ENCODE measurements at places on chromosomes 6 and 20.

DNA sequence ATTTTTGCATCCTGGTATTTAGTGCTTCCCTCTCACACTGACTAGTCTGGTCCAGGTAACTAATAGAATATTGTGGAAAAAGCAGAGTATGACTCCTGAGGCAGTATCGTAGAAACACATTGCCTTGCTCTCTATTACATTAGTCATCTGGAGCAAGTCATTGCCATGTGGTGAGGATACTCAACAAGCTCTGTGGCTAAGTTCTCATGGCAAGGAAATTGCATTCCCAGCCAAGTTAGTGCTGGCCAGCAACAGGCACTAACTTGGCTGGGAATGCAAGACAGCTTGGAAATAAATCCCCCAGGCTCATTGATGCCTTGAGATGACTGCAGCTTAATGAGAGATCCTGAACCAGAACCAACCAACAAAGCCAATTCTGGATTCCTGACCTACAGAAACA lies 39.7 kb upstream of the HTR1B start:
- DNase-seq: no peak

GRCh38 chr6:1849691-1850090 lies 240.0 kb downstream of the FOXC1 start:
- no peak for DNase-seq

DNA sequence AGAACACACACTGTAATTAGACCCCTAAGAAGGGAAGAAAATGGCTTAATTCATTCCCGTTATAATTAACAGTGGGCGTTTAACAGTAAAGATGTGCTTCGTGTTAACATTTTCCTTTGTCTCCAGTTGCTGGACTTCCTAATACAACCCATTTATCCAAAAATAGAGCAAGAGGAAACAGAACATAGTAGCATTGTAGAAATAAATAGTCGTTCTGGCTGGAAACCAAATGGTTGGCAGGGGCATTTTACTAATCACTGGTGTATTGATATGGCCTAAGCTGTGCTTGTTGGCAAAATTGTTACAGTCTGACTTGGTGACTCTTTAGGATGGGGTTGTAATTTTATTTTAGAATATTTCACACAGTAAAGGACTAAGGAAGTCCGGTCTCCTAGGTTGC lies 89.8 kb downstream of the BMP6 start:
- no peak for DNase-seq

DNA sequence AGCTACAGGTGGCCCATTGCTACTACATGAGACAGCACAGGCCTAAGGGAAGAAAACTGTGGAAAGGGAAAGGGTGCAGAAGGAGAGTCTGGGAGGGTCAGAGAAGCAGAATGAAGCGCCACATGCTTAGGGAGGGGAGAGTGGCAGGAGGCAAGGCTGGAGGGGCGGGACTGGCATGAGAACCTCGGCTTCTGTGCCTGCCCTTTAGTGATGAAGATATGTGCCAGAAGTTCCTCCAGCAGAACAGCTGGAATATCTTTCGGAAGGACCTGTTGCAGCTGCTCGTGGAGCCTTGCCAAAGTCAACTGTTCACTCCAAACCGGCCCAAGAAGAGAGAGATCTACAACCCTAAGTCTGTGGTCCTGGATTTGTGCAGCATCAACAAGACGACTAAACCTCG lies 61.8 kb downstream of the CNBD2 start:
- no peak for DNase-seq

- DNase-seq: no peak
Observed at GRCh38 chr6:110799189-110799588, 16.1 kb downstream of the CDK19 start.

- DNase-seq: no peak
Observed at GRCh38 chr6:17013701-17014100, 88.1 kb upstream of the STMND1 start.

GRCh38 chr6:63882208-63882607 lies 246.6 kb downstream of the PHF3 start:
- no peak for DNase-seq

DNA sequence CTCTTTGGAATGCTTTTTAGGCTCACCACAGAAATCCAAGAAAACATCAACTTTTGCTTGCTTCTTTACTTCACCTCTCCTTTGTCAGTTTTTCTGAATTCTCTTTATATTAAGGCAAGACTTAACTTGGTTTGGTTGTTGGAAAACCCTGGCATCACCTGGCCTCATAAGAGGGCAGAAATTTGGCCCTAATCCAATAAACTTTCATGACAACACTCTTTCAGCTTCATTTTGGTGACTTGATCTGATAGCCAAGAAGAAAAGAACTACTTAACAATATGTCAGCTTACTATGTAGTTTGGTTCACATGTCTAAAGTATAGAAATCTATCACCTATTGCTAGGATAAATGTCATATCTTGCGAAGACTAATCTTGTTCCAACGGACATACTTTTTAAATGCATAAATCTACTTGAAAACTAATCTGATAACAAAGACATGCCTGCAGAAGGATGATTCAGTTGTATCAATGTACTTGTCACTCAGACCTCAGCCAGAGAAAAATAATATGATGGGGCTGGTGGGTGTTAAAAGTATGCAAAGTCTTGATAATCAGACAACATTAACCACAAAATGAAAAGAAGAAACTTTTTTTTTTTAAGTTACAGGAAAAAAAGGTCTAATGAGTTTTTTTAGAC lies 19.3 kb upstream of the HBS1L start:
- DNase-seq: no peak

DNA sequence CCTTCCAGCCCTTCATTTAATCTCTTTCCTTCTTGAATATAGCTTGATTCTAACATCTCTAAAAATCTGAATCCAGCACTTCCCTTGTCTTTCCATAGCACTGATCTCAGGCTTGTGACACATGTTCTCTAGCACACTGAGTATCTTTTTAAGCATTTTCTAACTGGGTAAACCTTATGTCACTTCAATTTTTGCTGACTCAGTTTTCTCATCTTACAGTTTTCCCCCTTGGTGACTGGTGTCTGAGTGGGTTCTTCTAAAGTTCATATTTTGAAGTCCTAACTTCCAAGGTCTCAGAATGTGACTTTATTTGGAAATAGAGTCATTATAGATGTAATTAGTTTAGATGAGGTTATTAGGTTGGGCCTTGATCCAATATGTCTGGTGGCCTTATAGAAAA lies 153.9 kb downstream of the PAK5 start:
- no peak for DNase-seq

DNA sequence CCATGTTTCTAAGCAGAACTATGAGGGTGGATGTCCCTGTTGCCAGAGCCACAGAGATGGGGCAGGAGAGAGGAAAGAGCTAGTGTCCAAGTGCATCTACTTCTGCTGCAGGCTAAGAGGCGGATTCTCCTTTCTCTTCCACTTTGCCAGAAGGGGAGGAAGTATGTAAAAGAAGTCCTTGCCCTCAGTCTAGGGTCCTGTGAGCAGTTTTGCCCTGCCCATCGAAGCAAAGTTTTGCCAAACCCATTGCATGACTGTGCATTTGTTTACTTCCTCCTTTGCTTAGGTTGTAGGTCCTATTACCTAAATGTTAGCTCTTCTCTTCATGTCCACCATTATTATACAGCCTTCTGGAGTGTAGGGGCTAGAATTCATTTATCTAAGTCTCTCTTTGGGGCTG lies 106.2 kb upstream of the ARMC2 start:
- DNase-seq: no peak

- no peak for DNase-seq
Observed at GRCh38 chr20:58428364-58428763, 39.3 kb downstream of the VAPB start.

DNA sequence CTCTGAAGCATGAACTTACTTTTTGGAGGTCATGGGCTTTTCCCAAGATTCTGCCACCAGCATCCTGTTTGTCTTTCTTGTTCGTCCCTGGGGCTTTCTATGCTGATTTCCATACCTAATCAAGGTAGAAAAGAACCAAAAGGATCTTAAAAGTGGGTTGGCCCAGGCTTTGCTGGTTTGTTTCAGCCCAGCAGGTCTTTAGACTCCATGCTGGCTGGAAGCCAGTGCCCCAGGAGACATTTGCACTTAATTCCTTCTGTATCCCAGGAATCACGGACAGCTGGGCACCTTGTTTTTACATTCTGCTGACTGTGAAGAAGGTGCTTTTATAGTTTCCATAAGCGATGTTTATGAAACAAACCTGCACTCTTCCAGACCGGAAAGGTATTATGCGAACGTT lies 195.9 kb downstream of the CDH4 start:
- no peak for DNase-seq

DNA sequence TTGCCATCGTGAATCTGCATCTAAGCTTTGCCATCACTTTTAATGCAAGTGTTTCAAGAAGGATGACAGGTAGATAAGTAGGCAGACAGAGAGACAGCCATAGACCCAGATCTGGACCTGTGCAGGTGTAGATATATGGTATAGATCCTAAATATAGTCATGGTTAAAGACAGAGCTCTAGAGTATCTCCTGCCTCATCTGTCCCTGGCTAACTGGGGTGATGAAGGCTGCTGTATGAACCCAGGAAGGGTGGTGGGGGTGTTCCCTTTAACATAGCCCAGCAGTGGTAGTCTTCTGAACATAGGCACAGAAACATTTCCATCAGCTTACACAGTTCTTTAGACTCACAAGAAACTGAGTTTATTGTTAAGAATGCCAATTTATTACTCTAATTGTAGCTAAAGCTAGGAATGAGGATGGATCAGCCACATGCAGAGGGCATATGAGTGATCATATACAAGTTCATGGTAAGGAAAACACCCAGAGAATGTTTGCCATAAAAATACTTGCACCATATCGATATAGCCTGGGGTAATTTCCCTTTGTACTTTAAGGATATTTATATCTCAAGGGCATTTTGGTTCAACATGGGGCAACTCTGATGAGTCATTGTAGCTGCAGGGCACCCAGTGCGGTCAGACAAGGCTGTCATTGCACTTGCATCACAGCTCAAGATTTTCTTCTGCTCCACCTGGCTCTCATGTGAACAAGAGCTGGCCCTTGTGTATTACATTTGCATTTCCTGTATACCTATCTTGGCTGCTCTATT lies 587.2 kb downstream of the EPM2A start:
- DNase-seq: no peak

GRCh38 chr20:36634342-36634741 lies 11.7 kb downstream of the SLA2 start:
- DNase-seq: no peak

- no peak for DNase-seq
Observed at GRCh38 chr20:36252511-36252910, 16.2 kb downstream of the AAR2 start.

DNA sequence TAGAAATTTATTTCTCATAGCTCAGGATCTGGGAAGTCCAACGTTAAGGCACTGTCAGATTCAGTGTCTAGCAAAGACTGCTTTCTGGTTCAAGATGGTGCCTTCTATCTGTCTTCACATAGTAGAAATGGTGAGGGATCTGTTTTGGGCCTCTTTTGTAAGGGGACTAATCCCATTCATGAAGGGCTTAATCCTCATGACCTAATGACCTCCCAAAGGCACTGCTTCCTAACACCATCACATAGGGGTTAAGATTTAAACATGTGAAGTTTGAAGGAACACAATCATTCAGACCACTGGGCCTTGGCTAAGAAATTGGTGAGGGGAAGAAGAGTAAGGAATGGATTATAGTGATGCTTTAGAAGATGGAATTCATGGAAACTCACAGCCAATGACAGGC lies 237.6 kb downstream of the PACRG start:
- DNase-seq: no peak

DNA sequence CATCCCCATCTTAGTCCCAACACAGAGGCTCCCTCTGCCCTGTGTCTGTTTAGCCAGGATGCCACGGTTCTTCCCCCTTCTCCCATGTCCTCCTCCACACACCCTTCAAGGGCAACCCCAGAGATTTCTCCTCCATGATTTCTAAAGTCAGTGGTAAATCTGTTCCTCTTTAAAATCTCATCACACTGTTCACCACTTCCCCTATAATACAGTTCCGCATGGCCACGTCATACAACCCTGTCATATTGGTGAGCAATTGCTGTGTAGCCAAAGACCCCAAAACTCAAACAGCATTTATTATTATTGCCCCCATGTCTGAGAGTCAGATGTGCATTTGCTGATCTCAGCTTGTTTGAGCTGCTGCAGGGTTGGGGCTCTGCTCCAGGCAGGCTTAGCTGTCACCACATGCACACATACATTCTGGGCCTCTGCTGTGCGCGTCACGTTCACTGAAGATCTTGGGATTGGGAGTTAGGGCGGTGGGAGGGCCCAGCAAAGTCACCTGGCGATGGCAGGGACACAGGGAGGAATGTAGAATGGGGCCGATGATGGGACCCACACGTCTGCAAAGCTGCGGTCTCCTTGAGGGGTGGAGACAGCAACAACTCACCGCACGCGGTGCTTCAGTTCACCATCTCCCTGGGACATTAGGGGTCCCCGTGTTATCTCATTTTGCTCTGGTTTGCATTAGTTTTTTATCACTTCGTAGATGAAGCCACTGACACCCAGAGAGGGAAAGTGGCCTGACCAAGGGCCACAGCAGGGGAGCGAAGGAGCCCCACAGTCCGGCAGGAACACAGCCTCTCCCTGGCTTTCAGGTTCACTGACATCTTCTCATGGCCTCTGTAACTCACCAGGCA lies 36.9 kb upstream of the CD93 start:
- DNase-seq: no peak

- no peak for DNase-seq
Observed at GRCh38 chr20:19108155-19108554, 104.3 kb upstream of the SLC24A3 start.

All from NCI-H1694 treated with DMSO at 0.1 percent for 48 hours (cell line).